Stimulated activated CD4-positive, alpha-beta T cell treated with anti-CD3 and anti-CD28 coated beads, Interleukin-4, amount 100 ng/mL, for 4 hours (primary cell): ENCODE measurements at places on chromosomes 4 and X.

- DNase-seq = no peak
These were observed 884 bp downstream of the RELL1 start for GRCh38 chr4:37685161-37685822.

GRCh38 chr4:20091781-20092180, 159.9 kb upstream of the SLIT2 start:
- DNase-seq = no peak

GRCh38 chr4:188423039-188423438, 283.8 kb downstream of the TRIML1 start:
- no peak for DNase-seq

DNA sequence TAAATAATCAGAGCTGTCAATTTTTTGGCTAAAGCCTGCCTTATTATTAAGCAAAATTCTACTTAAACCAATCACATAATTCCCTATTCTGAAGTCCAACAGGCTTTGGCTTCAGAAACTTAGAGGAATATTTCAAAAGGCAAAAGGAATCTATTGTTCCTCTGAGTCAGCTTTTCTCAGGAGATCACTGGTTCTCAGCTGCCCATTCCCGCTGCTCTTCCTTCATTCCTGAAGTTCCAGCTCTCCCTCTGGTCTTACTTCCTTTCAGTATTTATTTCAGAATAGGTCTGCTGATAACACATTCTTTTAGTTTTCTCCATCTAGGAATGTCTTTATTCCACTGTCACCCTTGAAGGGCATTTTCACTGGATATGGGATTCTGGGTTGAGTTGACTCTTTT, 133.7 kb downstream of the SOWAHB start:
- DNase-seq = no peak

- DNase-seq = peak; percentile 54
These were observed 377 bp downstream of the TIMM17B start for GRCh38 chrX:48897157-48897624.

- no peak for DNase-seq
These were observed 41.7 kb downstream of the VSIG4 start for GRCh38 chrX:65997978-65998717.

DNA sequence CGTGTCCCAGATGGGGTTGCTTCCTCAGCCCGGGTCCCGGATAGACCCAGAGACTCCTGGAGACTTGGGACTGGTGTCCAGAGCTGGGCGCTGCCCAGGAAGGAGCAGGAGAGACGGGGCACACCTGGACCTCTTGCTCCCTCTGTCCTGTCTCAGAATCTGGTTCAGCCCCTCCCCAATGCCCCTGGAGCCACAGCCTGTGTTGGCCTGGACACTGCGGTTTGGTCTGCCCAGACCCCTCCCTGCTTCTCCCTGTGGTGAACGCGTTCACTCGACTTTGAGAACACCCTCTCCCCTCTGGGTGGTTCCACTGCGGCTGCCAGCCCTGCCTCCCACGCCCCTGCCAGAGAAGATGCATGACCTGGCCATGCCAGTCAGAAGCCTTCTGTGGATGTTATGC, 111.1 kb downstream of the HMX1 start:
- DNase-seq = no peak

- peak; percentile 12 for DNase-seq
These were observed 24.1 kb upstream of the PBDC1 start for GRCh38 chrX:76148753-76149152.

DNA sequence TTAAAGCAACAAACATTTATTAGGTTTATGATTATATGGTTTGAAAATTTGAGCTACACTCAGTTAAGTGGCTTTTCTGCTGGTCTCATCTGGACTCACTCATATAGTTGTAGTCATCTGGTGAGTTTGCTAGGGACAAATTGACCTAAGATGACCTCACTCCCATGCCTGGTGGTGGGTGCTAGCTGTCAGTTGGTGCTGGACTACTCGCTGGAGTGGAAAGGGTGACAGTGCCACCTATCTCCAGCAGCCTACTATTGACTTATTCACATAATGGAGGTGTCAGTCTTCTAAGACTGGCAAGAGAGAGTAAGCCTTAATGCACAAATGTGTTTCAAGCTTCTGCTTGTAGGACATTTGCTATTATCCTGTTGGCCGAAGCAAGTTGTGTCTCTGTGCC, 88.2 kb downstream of the TASL start:
- DNase-seq = no peak

DNA sequence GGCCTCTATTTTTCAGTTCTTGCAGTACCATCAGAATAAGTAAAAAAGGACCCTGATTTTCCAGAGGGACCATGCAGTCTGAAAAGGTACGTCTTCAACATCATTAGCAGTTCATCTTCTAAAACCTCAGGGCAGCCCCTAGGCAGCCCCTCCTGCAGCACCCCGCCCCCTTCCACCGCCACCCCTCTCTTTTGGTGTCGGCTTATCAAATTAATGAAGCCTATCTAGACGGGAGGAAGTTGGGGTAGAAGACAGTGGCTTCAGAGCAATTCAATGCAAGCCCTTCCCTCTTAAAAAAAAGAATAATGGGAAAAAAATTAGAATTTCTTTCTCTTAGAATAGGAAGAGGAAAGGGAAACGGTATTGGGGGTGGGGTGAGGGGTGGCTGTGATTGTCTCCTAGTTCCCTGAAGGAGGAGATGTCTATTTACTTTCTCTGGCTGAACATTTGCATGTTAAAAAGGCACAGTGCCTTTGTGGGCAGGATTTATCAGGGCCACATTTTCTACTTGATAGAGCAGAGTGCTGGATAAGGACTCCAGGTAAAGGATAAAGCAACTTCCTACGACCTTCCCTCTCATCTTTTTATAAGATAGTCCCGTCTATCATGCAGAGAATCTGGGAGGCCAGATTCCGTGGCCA, 159.4 kb downstream of the MGST2 start:
- no peak for DNase-seq

DNA sequence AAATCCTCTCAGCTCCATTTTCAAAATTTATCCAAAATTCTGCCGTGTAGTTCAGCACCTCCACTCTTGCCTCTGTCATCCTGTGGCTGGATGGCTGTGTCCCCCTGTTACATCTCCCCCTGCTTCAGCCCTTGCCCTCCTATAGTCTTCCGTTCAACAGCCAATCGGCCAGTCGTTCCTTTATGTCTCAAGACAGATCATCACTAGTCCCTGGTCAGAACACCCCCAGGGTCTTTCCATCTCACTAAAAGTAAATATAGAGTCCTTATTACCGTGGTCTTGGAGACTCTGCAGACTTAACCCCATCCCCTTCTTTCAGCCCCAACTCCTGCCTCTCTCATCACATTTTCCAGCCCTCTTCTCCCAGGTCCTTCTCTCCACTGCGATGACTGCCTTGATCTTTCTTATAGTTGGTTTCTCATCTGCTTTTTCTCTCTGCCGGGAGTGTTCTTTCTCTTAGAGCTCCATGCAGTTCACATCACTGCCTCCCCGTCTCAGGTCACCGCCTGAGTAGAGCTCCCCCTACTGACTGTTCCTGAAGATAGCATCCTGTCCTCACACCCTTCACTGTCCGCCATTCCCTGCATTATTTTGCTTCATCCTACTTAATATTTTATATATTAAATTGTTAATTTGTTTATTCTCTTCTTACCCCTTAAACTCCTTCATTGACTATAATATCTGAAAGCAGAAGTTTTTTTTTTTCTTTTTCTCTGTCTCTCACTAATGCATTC, 736.9 kb upstream of the MAGEB2 start:
- no peak for DNase-seq

- no peak for DNase-seq
These were observed 67.2 kb upstream of the HOPX start for GRCh38 chr4:56748271-56748670.

DNA sequence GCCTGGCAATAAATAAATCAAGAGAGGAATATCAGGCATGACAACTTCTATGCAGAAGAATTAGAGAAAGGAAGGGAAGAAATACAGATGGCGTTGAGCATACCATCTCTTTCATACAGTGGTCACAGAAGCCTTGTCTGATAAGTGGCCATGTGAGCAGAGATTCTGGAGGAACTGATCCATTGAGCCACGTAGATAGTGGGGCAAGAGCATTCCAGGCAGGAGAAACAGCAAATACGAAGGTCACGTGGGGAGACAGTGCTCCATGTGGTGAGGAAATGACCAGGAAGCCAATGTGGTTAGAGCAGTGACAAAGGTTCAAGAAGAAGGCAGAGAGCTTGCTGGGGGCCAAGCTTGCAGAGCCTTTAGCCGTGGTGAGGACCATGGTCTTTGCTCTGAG, 226.7 kb upstream of the NOCT start:
- no peak for DNase-seq

DNA sequence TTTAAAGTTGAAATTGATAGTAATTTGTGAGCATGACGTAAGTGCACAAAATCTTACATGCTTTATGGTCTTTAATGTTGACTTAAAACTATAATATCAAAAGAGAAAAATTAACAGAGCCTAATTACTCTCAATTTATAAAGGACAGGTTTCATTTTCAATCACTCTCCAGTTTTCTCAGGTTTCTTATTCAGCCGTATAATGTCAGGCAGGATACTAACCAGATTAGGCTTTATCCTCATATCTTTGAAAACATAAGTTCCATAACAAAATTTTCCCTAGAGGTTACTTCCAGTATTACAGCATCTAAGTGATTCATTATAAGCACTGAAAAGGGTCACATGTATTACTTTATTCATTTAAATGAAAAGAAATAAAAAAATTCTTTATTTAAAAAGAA, 492.1 kb downstream of the PACRGL start:
- no peak for DNase-seq

DNA sequence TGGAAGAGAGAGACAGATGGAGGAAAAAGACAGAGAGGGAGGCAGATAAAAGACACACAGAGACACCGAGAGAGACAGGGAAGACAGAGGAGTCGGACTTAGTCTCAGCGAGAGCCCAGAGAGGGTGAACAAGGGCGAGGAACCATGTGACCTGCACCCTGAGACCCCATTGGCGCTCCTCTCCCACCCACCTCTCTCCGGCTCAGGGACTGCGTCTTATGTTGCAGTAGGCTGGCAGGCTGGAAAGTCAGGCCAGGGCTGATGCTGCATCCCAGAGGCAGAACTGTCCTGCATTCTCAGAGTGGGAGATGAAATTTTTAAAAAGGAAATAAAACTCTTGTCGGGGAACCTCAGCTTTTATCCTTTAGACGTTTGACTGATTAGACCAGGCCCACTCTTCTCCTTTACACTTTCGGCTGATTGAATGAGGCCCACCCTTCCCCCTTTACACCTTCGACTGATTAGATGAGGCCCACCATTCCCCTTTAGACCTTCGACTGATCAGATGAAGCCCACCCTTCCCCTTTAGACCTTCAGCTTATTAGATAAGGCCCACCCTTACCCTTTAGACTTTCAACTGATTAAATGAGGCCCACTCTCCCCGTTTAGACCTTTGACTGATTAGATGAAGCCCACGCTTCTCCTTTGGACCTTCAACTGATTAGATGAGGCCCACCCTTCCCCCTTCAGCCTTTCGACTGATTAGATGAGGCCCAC, 29.5 kb upstream of the IL3RA start:
- no peak for DNase-seq

- peak; percentile 5 for DNase-seq
These were observed 41.8 kb upstream of the WDR1 start for GRCh38 chr4:10158333-10158942.

GRCh38 chr4:71211748-71212147, 127.1 kb upstream of the SLC4A4 start:
- no peak for DNase-seq

- DNase-seq = no peak
These were observed 368.0 kb downstream of the GBA3 start for GRCh38 chr4:23060776-23061175.

GRCh38 chr4:139018971-139019758, 3.6 kb downstream of the NOCT start:
- DNase-seq = no peak

- DNase-seq = no peak
These were observed 284.5 kb upstream of the TRPC5 start for GRCh38 chrX:112367065-112367464.

- no peak for DNase-seq
These were observed 236.6 kb upstream of the PCDH18 start for GRCh38 chr4:137768881-137769280.

DNA sequence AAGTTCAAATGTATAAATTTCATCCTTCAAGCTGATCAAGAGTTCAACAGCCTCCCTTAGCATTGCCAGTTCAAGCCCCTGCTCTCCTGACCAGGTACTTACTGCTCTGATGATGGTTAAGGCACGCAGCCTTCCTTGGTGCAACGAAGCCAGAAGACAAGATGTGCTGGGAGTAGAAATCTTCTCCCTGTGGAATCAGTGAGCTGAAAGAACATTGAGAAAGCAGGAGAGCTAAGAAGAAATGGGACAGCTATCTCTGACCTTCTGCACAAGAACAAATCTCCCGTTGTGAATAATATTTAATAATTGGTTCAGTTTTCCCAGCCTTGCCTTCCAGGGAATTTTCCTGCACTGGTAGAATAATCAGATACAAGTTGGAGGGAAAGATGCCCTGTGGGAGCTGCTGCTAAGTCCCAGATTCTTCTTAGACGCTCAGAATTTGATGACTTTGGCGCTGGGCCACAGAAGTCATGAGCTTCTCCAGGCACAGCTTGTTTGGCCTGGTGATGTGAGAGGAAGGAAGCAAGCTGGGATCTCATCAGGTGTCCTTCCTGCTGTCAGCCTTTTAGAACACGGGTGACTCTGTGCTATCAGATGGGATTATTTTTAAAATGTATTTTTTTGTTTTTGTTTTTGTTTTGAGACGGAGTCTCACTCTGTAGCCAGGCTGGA, 77.8 kb downstream of the CD38 start:
- no peak for DNase-seq

DNA sequence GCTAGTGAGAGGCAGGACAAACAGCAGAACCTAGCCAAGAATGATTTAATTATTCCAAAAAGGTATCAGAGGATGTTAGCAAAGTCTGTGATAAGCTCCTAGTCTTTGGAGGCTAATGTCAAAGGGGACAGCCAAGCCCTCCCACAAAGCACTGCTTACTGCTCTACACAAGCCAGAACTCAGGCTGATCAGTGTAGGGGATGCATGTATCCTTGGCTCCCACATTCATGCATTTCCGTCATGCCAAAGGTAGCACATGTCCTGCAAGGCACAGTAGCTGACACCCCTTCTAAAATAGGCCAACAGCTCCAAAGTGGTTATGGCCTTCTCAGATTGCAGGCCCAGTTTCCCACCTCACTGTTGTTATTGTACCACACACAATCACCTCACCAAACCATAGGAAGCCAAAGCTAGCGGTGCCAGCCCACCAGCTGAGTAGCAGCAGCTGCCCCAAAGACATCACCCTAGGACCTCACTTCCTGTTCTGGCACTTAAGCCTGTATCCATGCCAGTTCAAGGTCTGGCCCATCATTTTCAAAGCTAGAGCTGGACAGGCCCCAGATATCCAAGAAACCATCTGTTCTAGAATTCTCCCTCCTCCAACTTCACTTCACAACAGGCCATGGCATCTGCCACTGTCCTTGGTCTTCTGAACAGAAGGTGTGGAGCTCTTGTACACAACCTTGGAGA, 40.9 kb downstream of the TSPAN5 start:
- no peak for DNase-seq
